ENCODE measurements at places on chromosomes 6 and 20. TPM values are rescaled to one million over a fixed set of nuclear protein-coding genes. Genes with fewer than 3 reads are reported as not detected.

Gene PTGIS
- total RNA-seq = 8.2 TPM

Gene ADGRB3
- total RNA-seq = not detected

Gene ZNF165
- 1.7 TPM for total RNA-seq

Gene RIPPLY2
- not detected for total RNA-seq

Gene C20orf202
- not detected for total RNA-seq

Gene SOX18
- total RNA-seq = not detected

Gene PACSIN1
- total RNA-seq = 0.13 TPM

Gene MYLK4
- total RNA-seq = 0.15 TPM

Gene CFAP61
- 0.36 TPM for total RNA-seq

Gene GLO1
- 179 TPM for total RNA-seq

Gene B3GALT4
- total RNA-seq = 3.2 TPM

Gene POU5F1
- not detected for total RNA-seq

Gene C6orf15
- total RNA-seq = not detected

Gene BTN1A1
- not detected for total RNA-seq

Gene LHFPL5
- total RNA-seq = not detected

Gene FKBP1C
- total RNA-seq = 1.4 TPM

Gene REM1
- not detected for total RNA-seq

Gene PLA2G7
- total RNA-seq = not detected

Gene UNC5CL
- total RNA-seq = 1.2 TPM

Gene KIAA1755
- not detected for total RNA-seq

Gene SEL1L2
- not detected for total RNA-seq

Gene RSPO4
- total RNA-seq = not detected

Gene CALHM4
- total RNA-seq = not detected

Gene SLC32A1
- not detected for total RNA-seq

Gene ULBP2
- total RNA-seq = 0.65 TPM

Gene KIF6
- total RNA-seq = 0.23 TPM

Gene CLPSL2
- total RNA-seq = not detected

Gene TAGAP
- 121 TPM for total RNA-seq

Gene VPS52
- total RNA-seq = 45.3 TPM

Gene RFX6
- total RNA-seq = not detected

Gene LY6G6F
- not detected for total RNA-seq

Gene CCN2
- total RNA-seq = not detected

Gene HLA-G
- total RNA-seq = 0.32 TPM

Gene ME1
- total RNA-seq = 0.34 TPM

Gene NHLRC1
- total RNA-seq = 0.38 TPM

Gene GPX5
- total RNA-seq = not detected

Gene KCNK5
- 29.8 TPM for total RNA-seq

Gene DNMT3B
- total RNA-seq = 1.5 TPM

Gene ZNF831
- 5.8 TPM for total RNA-seq

Gene HTR1E
- not detected for total RNA-seq

Gene CEP85L
- total RNA-seq = 30.4 TPM

Gene HLA-DQB1
- total RNA-seq = 9.5 TPM

Gene DLL1
- total RNA-seq = 0.36 TPM

Gene ELOVL4
- 2.2 TPM for total RNA-seq

Gene C6orf141
- total RNA-seq = not detected

Gene ADAM33
- total RNA-seq = not detected

Gene OOEP
- total RNA-seq = 0.42 TPM

Gene NOX3
- not detected for total RNA-seq

Gene ERVFRD-1
- total RNA-seq = not detected

Gene HINT3
- 10.3 TPM for total RNA-seq

Gene TRIM15
- total RNA-seq = not detected

Gene SIRPD
- total RNA-seq = not detected

Gene SNAP91
- not detected for total RNA-seq

Gene NFATC2
- total RNA-seq = 45.2 TPM

Gene BMP7
- total RNA-seq = not detected

Gene MED20
- 17.5 TPM for total RNA-seq

Gene TTBK1
- 0.65 TPM for total RNA-seq

Gene ELOVL2
- not detected for total RNA-seq

Data from activated CD8-positive, alpha-beta memory T cell treated with anti-CD3 and anti-CD28 coated beads for 36 hours (primary cell).